OCI-LY7 (cell line): ENCODE measurements at places on chromosomes 12 and 14.
A peak's percentile ranks its signal among the peaks of the same experiment; 100 is the strongest.

DNA sequence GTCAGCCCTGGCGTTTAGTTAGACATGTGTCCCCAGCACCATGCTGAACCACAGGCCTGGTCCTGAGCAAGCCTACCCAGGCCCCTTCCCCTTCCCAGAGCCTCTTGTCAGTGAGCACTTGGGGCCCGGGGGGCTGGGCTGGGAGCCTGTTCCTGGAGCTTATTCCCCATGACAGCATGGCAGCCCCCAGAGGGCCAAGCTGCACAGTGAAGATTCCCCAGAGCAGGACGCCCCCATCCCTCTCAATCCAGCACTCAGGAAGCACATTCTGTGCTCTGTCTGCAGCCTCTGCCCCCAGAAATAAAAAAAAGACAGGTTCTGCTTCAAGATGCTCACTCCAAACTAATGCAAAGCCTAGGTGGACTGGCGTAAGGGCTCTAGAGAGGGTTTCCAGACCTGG, 117.3 kb downstream of the LGMN start:
- no peak for DNase-seq

DNA sequence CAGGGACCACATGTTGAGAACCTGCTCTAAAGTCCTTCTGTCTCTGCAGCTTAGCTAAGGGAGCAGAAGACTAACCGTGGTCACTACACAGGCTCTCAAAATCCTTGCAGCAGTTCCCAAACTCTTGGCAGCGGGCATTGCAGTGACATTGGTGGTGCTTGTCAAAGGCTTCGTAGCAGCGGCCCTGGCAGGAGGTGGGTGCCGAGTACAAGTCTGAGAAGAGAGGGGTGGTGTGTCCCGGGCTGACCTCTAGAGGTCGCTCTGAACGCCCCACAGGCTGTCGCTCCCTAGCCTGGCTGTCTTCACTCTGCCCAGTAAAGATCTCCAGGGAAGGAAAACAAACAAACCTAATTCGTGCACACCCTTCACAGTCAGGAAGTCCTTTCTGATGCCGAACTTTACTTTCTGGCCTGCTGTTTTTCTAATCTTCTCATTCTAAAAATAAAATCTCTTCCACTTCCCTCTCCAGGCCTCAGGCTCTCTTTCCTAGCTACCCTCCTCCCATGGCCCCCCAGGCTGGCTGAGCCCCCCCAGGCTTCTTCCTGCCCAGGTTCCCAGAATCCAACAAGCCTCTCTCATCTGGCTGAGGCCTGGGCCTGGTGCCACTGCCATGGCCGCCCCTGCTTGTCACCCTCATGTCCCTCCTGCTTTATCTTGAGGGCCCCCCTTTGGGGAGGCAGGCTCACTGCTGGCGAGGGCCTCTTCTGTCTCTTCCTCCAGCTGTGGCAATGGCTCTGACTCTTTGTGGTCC, 7.7 kb downstream of the ENDOU start:
- peak; percentile 52 for DNase-seq

GRCh38 chr12:14259481-14260010, 105.9 kb upstream of the ATF7IP start:
- no peak for DNase-seq

- no peak for DNase-seq
Observed at GRCh38 chr14:96245710-96246538, 10.1 kb upstream of the BDKRB1 start.

DNA sequence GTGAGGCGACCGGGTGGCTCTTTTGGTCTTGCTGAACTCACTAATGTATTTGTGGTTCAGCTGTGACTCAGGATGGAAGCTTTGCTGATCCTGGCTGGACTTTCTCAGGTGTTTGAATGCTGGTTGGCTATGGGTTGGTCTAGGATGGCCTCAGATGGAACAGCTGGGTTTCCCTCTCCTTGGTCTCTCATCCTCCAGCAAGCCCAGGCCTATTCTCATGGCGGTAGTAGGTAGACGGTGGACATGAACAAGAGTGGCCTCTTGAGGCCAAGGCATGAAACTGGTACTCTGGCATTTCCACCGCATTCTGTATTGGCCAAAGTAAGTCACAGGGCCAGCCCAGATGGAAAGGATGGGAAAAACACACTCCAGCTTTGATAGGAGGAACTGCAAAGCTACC, 11.8 kb upstream of the POLR3B start:
- peak; percentile 21 for DNase-seq

DNA sequence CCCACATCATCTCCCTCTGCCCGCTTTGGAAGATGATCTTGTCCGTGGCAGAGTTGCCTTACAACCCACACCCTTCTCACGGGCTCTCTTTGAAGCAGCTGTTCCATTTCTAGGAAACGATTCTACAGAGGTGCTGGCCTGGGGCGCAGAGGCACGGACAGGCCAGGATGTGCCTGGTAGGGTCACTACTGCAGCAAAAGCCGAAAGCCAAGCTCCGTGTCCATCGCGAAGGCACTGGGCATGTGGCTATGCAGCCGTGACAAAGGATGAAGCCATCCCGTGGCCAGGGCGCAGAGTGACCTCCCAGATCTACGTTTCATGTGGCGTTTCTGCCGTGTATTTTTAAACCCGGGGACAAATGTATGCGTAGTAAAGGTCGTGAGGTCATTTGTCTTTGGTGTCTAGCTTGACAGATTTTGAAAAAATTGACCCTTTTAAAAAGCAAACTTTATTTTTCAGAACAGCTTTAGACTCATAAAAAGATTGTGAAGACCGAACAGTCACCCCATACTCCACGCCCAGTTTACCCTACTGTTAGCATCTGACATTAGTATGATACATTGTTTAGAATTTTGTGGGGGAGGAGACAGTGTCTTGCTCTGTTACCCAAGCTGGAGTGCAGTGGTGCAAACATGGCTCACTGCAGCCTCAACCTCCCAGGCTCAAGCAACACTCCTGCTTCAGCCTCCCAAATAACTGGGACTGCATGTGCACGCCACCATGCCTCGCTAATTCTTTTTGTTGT, 40.4 kb upstream of the NCOR2 start:
- DNase-seq, result peak; percentile 16

- no peak for DNase-seq
Observed at GRCh38 chr14:94850309-94851211, 80.6 kb upstream of the GSC start.

DNA sequence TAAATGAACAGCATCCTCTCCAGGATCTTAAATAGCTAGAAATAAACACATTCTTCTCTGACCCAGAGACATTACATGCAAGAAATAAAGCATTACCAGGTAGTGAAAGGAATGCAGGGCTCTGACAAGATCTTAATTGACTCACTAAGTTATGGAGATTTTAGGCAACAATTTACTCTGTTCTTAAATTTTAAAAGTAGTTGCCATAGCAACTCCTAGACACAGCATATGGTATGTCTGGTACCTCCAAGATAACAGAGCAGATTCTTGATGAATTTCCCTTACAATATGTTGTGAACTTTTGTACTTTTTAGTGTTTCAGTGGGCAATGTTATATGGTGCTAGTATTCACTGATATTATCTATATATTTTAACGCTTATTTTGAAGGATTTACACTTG, 76.7 kb upstream of the G2E3 start:
- DNase-seq, result no peak

DNA sequence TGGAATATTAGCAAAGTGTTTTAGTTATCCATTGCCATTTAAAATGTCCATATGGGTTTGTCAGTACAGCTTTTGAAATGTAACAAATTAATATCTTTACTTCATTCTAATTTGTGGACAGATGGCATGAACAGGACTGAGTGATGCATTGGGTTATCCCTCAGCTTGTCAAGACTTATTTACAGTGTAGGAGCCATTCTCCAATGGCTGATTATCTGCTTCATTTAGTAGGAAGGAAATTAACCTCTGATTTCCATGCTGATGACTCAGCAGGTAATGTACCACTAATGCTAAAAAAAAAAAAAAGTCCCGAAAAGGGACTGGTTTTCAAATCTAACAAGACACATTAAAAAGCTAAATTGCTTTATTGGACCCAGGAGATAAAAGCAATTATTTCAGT, 1149.0 kb upstream of the USP15 start:
- DNase-seq, result no peak

DNA sequence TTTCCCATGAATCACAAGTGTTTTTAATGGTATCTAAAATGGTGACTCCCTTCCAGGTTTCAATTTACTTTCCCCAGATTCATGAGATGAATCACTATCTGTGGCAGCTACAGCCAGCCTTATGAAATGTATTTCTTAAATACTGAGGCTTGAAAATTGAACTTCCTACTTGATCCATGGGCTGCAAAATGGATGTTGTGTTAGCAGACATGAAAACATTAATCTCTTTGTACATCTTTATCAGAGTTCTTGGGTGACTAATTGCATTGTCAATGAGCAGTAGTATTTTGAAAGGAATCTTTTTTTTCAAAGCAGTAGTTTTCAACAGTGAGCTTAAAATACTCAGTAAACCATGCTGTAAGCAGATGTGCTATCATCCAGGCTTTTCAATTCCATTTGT, 250.8 kb downstream of the SLC6A15 start:
- no peak for DNase-seq

- no peak for DNase-seq
Observed at GRCh38 chr14:60035177-60035576, 56.5 kb upstream of the PCNX4 start.

DNA sequence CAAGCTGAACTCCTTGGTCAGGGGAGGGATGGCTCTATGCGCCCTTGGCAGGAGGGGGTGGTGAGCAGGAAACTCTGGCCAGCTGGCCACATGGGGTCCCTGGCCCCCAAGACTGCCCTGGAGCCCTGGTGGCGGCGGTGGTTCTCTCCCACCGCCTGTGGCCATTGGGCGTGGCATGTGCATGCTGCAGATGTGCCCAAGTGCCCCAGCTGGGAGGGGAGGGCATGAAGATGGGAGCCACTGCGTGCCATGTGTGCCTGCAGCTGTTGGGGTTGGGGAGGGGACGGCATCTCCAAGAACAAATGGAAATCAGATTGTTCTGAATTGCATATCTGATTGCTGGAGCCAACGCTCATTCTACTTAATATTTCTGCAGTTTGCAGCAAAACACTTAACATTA, 115.7 kb upstream of the IGF1 start:
- DNase-seq, result no peak

- DNase-seq, result peak; percentile 47
Observed at GRCh38 chr12:44774815-44775411, 101.2 kb downstream of the NELL2 start.

DNA sequence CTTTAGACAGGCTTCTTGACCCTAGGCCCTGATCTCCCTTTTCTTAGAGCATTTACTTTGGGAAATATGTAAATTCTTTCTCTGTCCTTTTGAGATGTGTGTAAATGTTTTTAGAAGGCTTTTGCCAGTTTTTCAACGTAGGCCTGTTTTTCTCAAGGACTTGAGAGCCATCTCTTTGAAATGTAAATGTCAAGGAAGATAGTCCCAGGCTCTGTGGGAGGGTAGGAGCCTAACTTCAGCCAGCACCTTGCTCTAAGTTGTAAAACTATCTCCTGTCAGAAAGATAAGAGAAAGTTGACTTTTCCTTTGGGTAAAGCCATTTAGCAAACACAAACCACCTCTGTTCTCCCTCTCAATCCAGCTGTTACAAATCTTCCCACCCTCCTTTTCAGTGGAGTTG, 219.8 kb downstream of the RPS29 start:
- DNase-seq, result no peak

- DNase-seq, result no peak
Observed at GRCh38 chr12:132587781-132588180, 22.6 kb downstream of the LRCOL1 start.

GRCh38 chr14:67420102-67420739, 8.3 kb upstream of the PLEK2 start:
- DNase-seq, result peak; percentile 67

- no peak for DNase-seq
Observed at GRCh38 chr14:101470266-101470665, 91.0 kb upstream of the DIO3 start.

- DNase-seq, result peak; percentile 15
Observed at GRCh38 chr12:94263011-94263811, 114.8 kb downstream of the PLXNC1 start.

DNA sequence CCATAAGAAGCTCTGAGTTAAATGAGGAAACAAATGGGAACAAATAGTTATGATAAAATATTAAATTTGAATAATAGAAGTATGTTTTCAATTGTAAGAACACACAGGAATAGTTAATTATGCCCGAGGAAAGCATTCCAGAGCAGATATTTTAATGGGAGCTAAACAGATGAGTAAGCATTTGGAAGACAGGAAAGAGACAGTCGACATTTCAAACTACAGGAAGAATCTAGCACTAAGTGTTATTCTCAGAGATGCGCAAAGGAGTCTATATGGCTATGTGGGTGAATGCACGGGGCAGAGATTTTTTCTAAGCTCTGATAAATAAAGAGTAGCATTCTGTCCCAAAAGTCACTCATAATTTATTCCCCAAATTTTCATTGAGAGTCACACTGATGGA, 64.5 kb upstream of the SSTR1 start:
- no peak for DNase-seq

GRCh38 chr14:45044638-45045037, 39.3 kb upstream of the PRPF39 start:
- no peak for DNase-seq

DNA sequence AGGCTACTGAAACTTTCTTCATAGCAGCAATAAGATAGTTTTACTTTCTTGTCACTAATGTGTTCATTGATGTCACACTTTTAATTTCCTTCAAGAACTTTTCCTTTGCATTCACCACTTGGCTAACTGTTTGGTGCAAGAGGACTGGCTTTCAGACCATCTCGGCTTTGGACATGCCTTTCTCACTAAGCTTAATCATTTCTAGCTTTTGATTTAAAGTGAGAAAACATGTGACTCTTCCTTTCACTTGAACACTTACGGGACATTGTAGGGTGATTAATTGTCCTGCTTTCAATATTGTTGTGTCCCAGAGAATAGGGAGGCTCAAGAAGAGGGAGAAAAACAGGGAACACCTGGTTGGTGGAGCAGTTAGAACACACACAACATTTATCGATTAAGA, 41.9 kb downstream of the IFNG start:
- no peak for DNase-seq

DNA sequence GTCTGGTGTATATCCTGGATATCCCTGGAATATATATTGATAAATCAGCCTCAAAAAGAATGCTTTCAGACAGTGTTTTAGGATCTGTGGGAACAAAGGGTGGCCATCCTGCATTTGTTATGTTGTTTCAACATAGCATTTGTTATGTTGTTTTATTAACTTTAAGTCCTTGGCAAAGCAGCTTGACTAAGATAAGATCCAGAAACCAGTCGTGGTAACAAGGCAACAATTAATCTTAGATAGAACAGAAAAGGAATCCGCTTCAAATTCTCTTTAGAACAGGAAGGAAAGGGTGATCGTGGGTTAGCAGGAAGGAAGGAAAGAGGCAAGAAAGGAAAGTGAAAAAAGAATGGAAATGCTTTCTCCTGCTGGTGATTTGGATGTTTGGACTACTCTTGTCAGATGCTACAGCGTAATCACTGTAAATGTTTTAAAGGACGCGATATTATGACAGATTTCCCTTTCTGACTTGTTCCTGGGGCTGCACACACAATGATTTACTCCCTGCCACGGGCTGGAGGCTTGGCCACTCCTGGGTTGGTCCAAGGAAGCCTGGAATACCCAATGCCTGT, 443.3 kb downstream of the DPF3 start:
- DNase-seq, result no peak

- DNase-seq, result no peak
Observed at GRCh38 chr12:124150168-124150567, 144.7 kb upstream of the RFLNA start.
